ENCODE measurements at places on chromosomes 12 and 14.

GRCh38 chr14:74346341-74346740, 1.9 kb upstream of the VRTN start:
- DNase-seq, result no peak

GRCh38 chr12:116389990-116390389, 112.5 kb upstream of the MED13L start:
- DNase-seq, result no peak

DNA sequence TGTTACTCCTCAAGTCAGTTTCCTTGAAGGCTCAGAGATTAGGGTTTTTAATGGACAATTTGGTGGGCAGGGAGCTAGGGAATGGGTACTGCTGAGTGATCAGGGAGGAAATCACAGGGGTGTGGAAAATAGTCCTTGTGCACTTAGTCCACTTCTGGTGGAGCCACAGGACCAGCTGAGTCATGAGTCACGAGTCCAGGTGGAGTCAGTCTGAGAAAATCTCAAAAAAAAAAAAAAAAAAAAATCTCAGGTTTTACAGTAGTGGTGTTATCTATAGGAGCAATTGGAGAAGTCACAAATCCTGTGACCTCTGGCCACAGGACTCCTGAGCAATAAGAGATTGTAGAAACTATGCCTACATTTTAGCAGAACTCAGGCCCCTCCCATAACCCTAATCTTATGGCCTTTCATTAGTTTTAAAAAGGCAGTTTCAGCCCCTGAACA, 28.2 kb upstream of the AMN1 start:
- DNase-seq, result no peak

GRCh38 chr14:64201921-64202545, 92.1 kb downstream of the ESR2 start:
- no peak for DNase-seq

- no peak for DNase-seq
Measured at GRCh38 chr12:27898022-27898421, 74.5 kb downstream of the PTHLH start.

DNA sequence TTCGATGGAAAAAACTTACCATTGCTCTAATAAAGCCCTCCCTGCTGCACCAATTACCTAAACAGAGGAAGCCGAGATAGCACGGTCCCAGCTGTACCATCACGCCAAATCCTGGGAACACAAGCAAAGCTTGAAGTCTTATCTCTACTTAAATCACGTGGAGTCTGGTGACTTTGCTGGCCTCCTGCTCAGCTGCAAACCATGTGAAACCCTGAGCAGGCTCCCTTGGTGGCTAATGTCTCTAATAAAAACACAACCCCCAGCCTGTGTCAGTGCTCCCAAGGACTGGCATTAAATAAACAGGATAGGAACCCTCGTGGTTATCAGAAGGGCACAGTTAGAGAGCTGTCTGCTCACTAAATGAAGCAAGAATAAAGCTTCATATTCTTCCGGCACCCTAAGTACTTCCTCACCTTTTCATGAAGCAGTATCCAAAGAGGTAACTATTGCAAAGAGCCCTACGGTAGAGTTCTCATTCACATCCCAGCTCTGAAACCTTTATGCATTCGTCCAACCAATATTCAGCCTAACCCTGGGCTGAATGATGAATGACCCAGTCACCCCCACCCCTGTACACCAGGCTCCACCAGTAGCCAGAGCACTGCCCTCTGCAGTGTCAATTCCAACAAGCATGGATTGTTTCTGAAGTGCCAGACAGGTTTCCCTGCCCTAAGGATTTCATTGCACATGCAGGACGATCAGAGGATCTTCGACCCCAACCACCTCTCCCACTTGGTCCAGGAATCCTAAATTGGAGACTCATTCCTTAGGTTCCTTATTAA, 452.7 kb upstream of the TMPO start:
- no peak for DNase-seq

GRCh38 chr14:105414456-105415371, 4.9 kb upstream of the MTA1 start:
- peak; percentile 12 for DNase-seq

DNA sequence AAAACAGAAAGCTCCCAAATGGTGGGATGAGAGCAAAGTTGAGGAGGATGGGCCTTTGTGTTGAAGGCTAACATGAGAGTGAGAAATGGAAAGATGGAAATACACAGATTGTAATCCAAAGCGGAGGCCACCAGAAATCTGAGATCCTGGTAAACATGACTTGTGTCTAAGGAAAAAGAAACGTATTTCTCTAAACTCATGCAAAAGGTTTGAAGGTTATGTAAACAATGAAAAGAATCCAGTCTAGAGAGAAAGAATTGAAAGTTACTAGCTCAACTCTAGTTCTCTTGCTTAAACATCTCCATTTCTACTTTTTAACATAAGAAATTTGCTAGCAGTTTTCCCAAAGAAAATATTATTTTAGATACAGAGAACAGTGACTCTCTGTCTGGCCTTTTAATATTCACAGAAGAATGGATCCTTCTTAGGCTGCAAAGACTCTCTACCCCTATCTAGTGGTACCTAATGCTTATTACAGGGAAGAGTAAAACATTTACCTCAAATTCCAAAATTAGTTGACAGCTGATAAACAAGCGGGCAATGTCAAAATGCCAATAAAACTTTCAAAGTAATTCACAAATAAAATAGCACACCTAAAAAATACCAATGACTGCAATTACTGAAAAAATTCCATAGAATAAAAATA, 75.8 kb upstream of the SOX5 start:
- DNase-seq, result no peak

- no peak for DNase-seq
Measured at GRCh38 chr12:116265351-116266147, 11.9 kb downstream of the MED13L start.

DNA sequence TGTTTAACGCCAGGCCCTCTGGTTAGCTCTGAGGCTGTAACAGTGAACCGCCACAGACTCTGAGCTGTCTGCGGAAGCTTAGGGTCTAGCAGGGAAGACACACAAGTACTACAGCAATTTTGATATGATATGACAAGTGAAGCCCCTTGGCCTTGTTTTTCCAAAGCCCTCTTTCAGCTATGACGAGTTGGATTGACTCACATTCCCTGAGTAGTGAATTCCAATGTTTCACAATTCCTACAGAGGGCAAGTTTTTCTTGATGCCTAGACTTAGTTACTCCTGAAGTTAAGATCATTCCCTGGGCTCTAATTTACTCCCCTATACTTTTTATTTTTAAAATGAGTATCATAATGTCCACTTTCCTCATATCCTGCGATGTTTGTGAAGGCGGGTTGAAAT, 53.3 kb upstream of the CISTR start:
- DNase-seq, result no peak

GRCh38 chr14:37116933-37117849, 55.2 kb downstream of the SLC25A21 start:
- no peak for DNase-seq

DNA sequence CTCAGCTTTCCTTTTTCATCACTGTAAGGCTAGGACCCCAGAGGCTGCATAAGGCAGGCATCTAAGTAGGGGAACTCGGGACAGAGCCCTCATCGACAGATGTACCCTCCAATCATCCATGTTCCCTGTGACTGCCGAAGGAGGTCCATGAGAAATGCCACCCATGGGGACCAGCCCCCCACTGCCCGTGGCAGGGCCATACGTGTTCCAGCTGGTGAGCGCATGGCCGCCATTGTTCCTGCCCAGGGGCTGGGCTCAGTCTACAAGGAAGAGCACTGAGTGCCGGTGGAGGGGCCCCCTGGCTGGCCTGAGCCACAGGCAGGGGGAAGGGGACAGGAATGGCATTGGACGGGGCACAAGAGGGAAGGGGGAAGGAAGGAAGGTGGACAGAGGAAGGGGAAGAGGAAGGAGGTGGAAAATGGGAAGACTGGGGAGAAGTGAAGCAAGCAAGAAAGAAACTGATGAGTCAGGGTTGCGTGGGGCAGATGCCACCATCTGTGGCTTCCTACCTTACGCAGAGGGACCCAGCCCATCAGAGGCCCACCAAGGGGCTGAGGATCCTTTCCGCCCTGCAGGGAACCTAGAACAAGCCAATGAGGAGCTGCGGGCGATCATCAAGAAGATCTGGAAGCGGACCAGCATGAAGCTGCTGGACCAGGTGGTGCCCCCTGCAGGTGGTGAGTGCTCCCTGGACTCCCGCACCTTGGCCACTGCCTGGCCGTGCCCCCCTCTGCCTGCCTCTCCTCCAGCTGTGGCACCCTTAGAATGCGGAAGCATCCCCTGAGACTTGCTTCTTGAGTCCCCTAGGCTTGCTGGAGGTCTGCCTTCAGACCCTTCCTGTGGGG, 120.6 kb upstream of the FKBP4 start:
- no peak for DNase-seq

GRCh38 chr12:12645485-12645884, 33.8 kb downstream of the CREBL2 start:
- DNase-seq, result no peak

GRCh38 chr12:23947395-23947794, 2.1 kb downstream of the SOX5 start:
- DNase-seq, result no peak

- no peak for DNase-seq
Measured at GRCh38 chr12:108146035-108146893, 17.2 kb downstream of the WSCD2 start.

DNA sequence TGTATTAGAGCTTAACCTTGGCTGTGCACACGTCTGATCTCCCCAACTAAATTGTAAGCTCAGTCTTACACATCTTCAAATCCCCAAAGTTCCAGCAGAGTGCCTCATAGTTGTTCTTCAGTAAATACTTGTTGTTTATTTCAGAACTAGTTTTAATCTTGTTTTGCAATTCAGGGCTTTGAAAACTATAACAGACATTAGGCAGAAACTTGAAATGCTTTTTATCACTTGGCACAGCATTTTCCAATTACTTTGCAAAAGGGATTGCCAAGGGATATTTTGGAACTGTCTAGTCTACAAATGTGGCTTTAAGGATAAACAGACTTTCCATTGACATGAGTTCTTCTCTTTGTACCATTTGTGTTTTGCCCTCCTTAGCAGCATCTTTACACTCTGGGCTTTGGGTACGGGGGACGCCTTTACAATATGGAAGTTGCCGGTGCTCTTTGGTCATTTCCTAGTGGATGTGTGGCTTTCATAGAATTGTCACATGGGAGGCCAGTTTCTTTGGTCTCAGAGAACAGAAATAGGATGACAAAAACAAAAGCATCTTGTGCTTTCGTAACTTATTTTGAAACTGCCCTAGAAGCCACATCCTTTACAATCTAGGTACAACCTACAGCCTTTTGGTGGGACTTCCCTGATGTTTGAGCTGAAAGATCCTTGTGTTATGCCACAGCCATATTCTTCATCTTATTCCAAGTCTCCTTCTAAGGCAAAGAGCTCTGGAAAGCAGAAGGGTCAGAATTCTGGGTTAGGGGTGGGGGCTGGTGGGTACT, 96.9 kb downstream of the NPAS3 start:
- no peak for DNase-seq

DNA sequence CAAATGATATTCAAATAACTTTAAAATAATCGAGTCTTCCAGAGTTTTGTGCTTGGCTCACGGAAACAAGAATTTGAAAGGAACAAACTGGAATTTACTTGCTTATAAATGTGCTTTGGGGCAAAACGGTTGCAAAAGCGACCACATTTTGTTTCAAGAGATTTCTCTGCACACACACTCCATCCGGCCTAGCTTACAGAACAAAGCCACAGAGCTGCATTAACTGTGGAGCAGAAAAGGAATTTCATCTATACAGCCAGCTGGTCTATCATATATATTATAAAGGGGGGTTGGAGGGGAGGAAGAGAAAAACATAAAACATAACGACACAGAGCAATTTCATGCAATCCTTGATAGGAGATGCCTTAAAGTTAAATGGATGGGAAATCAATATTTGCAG, 153.0 kb downstream of the MYRFL start:
- no peak for DNase-seq

- no peak for DNase-seq
Measured at GRCh38 chr14:86613786-86614185, 1083.8 kb downstream of the FLRT2 start.

DNA sequence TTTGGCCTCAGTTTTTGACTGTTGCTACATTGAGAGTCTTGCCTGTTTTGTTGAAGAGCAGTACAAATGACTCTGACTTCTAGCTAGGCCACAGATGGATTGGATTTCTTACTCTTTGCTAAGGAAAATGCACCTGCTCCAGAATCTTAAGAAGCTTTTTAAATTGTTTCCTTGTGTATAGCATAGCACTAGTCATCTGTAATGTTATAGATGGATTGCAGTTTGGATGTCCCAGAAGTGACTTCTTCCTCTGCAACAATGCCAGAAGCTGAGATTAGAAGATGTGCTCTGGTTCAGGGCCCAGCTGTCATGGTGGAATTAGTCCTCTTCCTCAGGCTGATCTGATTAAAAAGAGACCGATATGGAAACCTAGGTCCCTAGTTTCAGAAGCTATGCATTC, 67.9 kb downstream of the DAAM1 start:
- DNase-seq, result no peak

DNA sequence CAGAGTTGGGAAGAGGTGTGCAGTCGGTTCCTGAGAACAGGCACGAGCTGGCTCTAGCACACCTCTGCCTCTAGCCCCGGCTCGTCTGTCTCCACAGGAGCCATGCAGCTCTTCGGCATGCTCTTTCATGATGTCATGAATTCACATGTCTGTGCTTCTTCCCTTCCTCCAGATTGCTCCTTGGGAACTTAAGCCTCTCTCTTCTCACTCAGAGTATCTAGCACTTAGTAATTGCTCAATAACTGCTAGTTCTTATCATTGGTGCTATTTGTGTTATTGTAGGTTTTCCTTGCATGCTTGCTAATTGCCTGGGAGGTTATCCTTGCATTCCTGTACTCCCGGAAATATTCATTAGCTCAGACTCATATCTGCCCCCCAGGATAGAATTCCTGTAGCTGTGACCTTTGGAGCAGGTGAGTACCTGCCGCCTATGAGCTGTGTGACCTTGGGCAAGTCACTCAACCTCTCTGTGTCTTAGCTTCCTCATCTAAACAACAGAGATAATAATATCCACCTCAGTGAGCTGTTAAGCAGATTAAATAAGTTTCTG, 19.5 kb downstream of the FAM181A start:
- DNase-seq, result no peak

DNA sequence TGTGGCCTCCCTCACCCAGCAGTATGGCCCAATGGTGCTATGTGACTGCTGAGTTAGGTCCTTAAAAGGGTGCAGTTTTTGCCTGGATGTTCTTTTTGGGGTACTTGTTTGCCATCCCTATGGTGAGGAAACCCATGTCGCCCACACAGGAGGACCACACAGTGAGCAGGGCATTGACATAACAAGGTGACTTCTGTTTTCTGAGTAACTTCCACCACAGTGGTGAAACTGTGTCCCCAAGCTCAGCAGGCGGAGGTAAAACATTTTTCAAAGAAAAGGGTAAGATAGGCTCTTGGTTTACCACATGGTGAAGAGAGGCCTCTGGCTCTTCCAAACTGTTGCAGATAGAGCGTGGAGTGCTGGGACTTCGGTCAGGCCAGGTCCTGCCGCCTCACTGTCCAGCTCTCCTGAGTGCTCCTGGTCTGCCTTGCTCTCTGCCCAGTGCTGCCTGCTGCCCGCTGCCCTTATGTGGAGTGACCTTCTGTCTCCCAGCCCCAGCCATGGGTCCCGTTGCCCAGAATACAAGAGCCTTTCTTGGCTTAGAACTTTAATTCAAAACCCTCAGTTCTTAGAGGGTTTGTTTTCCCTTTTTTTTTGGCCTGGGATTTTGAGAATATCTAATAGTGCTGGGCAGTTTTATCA, 54.0 kb downstream of the TRAF3 start:
- DNase-seq, result no peak

Measured in NCI-H1048 (cell line).